ENCODE measurements at places on chromosomes 13 and 19.

DNA sequence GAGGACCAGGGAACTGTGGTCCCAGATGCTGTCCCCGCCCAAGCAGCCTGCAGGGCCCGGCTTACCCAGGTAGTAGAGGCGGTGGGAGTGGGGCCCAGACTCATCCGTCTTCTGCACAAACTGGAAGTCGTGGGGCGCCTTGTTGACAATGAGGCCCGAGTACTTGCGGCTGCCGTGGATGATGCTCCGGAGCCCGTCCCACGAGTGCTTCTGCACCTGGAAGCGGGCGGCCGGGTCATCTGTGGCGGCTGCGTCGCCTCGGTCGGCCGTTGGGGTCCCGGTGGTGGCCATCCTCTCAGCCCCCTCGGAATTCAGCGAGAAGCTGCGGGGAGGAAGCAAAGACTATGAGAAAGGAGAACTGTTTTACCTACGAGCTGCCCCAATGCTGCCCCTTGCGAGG is 9.6 kb downstream of the DPP9 start:
- no peak for DNase-seq

DNA sequence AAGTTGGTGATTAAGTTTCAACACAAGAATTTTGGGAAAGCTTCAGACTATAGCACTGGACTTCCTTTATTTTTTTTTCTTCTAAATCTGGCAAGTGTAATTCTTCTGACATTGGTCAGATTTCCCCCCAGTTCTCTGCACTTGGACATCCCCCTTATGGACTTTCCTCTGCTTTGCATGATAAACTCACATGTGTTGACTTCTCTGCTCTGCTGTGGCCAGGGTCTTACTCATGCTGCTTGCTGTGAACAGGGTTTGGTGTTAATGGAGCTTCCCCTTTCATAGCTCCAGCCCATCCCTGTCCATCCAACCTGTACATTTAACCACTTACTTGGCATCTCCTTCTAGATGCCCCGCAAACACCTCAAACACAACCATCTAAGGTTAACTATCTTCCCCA is 70.5 kb upstream of the SPATA13 start:
- no peak for DNase-seq

DNA sequence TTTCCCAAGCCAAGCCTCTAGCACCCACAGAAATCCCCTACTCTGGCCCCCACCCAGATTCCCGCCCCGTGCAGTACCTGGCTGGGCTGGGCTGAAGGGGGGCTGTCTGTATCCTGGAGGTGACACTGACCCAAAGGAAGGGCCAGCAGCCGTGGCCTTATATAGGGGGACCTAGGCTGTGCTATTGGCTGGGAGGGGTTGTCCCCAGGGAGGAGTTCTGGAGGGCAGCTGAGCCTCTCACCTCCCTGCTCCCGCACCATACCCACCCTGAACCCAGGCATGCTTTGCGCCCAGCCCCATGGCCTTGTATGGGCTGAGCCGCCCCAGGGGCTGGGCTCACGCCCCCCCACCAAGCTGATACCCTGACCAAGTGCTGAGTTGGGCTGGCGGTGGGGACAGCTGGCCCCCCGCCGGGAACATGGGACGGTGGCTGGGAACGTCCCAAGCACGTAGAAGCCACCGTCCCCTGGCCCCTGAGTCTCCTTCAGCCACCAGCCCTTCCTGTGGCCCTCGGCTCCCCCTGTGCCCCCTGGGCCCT is at the start of gene CKM:
CKM (minus strand) TSS at position 132 of the 538 bp plus-strand sequence. CDS start 3,162 bp downstream, outside the sequence.
- no peak for DNase-seq

GRCh38 chr19:35421362-35421761 is 26.7 kb upstream of the FFAR2 start:
- no peak for DNase-seq

DNA sequence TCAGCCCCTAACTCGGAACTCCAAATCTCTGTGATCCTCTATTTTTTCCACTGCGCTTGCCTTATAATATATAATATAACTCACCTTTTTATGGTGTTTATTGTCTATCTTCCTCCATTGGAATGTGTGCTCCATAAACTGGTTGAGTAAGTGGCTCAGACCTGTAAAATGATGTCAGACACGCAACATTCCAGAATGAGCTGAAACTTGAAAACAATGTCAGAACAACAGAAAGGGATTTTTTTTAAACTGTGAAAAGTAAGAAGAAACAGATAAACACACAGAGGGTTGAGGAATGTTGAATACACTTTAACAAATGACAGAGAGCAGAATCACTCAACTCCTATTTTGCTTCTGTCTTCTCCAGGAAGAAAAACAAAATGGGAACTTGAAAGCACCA is 19.1 kb upstream of the FAM216B start:
- no peak for DNase-seq

- no peak for DNase-seq
Observed at GRCh38 chr19:41811981-41812380, 15.6 kb downstream of the CEACAM3 start.

DNA sequence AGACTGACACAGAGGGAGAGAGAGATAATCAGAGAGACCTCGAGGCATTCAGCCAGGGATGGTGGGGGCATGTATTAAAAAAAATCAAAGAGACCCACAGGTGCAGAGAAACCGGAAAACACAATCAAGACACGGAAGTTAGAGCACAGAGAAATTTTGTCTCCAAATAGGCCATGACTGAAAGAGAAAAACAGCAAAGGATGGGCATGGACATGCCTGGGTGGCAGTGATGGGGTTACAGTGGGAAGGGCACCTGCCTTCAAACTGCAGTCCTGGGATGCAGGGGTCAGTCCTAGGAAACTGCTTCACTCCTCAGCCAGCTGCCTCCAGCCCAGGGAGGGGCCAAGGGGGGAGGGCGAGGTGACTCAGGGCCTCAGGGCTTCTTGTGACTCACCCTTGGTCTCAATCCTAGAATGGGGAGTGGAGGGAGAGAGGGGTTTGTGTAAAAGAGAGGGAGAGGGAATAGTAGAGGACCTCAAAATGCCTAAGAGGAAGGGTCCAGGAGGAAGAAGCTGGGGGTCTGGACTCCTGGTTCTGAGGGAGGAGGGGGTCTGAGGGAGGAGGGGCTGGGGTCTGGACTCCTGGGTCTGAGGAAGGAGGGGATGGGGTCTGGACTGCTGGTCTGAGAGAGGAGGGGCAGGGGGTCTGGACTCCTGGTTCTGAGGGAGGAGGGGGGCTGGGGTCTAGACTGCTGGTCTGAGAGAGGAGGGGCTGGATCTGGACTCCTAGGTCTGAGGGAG is 3.6 kb upstream of the KCNN4 start:
- DNase-seq, result no peak

- DNase-seq, result no peak
Observed at GRCh38 chr13:30097701-30098100, 209.7 kb downstream of the KATNAL1 start.

DNA sequence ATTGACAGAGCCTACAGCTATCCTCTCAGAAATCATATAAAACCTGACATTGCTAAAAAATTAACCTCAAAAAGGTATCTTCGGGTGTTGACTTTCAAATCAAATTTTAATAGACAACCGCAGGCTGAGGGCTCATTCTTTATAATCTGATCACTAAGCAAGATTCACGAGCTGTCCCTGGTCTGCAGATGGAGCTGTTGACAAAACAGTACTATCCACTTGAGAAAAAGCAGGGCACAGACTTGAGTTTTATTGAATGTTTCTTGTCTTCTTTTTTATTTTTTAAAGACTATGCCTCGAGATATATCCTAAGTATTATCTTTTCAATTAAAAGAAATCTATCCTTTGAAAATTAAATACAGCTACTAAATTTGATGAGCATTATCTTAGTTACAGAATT is 540.5 kb downstream of the PCDH9 start:
- DNase-seq, result no peak

GRCh38 chr13:74070513-74070912 is 63.7 kb downstream of the KLF12 start:
- DNase-seq, result no peak

GRCh38 chr19:3765121-3765520 is 2.6 kb downstream of the MRPL54 start:
- DNase-seq, result no peak

DNA sequence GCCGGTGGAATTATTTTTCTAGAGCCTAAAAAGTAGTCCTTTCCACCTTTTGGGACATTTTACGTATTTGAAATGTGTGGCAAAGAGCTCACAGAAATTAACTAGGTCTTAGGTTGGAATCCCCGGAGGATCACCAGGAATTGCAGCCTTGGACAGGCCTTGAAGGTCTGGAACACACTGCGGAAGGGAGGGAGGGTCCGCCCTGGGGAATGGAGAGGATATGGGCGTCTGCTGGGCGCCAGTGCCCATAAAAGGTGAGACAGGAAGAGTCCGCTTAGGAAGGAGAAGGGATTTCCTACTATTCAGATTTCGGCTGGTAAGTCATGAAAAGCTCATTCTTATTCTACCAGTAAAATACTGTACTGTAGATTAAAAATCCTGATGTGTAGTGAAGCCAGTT is 111.9 kb downstream of the COL4A2 start:
- no peak for DNase-seq

DNA sequence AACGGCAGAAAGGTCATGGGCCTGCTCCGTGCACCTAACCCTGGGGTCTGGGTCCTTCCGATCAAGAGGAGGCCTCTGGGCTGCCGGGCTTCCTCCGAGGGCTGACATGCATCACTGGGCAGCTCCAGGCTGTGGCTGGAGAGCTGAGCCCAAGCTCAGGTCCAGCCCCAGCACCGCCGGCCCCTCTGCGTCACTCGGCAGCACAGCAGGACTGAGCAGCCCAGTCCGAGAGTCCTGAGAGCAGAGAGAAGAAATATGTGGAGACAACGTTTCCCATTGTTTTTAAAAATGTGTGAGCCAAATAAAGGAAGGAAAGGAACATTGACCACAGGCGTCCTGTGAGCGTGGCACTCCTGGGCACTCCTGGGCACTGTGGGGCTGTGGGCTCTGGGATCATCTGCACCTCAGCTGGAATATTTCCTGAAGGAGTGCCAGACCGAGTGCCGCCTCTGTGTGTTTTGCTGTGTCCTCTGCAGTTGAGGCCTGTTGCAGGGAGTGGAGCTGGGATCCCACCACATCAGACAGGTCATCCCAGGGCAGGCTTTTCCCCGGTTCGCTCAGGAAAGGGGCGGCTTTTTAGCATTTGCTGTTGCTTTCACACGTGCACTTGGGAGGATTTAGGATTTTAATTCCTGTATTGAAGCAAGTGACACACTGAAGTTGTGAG is 37.8 kb upstream of the TFDP1 start:
- no peak for DNase-seq

DNA sequence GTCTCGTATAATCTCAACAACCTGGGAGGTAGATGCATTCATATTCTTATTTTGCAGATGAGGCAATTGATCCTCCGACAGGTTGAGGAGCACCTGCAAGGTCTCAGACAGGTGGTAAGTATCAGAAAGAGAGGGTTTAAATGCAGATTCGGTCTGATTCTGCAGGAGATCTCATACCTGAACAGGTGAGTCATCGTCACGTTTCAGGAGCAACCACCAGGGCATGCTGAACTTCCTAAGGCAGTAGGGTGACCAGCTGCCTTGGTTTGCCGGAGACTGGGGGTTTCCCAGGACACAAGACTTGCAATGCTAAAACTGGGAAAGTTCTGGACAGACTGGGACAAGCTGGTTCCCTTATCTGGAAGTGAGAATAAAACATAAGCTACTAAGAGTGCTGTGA is 68.8 kb upstream of the TSHZ3 start:
- DNase-seq, result no peak

- no peak for DNase-seq
Observed at GRCh38 chr19:33235996-33236350, 10.3 kb upstream of the SLC7A10 start.

GRCh38 chr19:41367848-41368301 is 3.9 kb upstream of the B9D2 start:
- DNase-seq, result no peak

DNA sequence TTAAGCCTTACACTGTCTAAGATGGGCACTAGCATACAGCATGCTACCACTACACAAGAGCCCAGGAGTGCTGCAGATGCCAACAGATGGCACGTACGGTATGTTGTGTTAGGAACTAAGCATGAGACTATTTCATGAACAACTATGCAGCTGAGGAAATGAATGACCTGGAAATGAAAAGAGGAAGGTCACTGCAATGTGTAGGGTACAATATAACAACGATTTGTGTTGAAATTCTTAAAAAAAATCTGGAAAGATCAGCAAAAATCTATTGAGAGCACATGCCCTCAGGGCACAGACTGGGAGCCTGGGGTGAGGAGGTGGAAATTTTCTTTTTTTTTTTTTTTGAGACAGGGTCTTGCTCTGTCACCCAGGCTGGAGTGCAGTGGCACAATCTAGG is 14.4 kb downstream of the HAUS8 start:
- DNase-seq, result no peak

DNA sequence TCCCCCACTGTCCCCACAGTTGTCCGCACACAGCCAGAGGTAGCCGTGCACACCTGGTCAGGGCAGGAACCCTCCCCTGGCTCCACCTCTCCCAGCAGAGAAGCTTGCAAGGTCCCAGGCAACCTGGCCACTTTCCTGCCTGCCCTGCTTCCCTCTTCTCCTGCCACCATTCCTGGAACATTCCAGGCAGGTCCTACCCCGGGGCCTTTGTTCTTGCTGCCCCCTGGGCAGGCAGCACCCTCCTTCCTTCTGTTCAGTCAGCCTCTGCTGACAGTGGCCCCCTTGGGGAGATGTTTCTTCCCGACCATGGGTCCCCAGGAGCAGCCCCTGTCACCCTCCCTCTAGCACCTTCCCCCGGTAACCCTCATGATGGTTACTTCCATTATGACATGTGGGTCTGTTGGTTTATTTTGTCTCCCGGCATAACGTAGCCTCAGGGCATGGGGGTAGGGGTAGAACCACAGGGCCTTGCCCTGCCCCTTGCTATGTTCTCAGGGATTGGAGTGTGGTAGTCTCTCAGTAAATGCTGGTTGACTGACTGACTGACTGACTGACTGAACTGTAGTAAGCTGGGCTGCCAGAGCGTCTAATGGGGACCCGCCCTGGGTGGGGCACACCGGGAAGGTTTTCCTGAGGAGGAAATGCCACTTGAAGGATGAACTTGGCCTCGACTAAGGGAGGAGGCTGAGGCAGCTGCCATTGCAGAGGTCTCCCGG is 10.8 kb downstream of the PAK4 start:
- DNase-seq, result no peak

DNA sequence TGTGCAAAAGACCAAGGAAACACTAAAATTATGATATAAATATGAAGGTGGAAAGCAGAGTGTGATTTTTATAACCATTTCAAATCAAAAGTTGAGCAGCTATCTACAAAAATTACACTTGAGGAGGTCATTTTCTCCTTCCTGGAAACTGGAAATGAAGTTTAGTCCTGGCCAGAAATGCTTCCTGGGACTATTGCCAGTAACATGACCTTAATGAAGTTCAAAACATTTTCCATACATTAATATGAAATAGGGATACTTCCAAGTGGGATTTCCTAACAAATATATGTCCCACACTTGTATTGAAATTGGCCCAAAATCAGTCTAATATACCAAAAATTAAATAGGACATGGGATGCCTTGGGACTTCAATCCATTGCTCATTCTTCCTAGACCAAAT is 1556.8 kb upstream of the MIR17HG start:
- no peak for DNase-seq

- no peak for DNase-seq
Observed at GRCh38 chr19:4232614-4233281, 3.4 kb downstream of the EBI3 start.

- DNase-seq, result no peak
Observed at GRCh38 chr13:43100667-43101066, 77.3 kb downstream of the DNAJC15 start.

GRCh38 chr13:51286135-51287002 is 53.1 kb upstream of the SERPINE3 start:
- DNase-seq, result peak; percentile 26
